ENCODE measurements at places on chromosomes 7 and 10. TPM values are rescaled to one million over a fixed set of nuclear protein-coding genes. Genes with fewer than 3 reads are reported as not detected.

Gene TMEM130
- 4.1 TPM for total RNA-seq

Gene C10orf62
- 0.38 TPM for total RNA-seq

Gene CCL24
- not detected for total RNA-seq

Gene CNNM1
- total RNA-seq: not detected

Gene OGDH
- total RNA-seq: 84.1 TPM

DNA sequence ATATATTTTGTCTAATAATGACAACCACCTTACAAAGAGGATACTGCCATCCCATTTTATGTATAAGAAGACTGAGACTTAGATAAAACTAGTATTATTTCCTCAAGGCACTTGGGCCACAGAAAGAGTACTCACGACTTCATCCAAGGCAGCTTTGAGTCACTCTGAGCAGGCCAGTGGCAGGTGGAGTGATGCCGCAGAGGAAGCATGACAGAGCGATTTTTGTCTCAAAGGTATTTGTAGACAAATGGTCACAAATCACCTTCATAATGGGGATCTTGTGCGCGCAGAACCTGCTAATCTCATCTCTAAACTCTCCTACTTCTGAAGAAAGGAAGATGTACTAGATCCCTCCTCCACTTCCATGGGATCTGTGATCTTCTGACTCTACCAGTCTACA lies 113.2 kb upstream of the NAMPT start:
- no peak for DNase-seq

DNA sequence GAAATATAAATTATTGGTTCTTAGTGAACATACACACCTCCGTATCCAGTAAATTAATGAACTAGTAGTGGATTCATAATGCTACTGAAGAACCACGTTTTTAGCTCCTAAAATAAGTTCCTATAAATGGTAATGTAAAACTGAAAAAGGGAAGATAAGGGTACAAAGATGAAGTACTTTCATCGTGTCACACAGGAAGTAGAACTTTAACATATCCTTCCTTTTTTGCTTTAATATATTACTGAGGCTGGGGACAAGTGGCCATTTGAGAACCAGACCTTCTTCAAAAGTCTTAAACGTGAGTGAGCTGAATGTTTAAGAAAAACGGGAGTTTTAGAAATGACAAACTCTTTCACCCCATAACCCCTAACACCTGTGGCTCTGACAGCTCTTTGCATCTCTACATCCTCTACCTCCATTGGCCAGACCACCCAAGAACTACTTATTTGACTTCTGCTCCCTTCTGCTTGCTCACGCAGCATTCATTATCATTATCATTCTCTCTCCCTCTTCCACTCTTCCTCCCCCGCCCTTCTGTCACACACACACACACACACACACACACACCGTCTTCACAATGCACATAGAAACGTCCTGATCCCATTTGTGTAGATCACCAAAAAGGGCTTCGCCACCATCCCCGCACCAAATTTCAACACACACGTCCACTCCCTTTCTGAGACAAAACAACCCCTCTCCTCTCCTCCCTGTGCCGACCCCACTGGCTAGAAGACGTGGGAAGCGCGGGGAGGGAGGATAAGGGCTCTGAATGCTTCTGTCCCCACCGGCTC lies 677 bp downstream of the SKAP2 start:
- peak; percentile 30 for DNase-seq

- no peak for DNase-seq
Measured at GRCh38 chr10:129462257-129462795, 4.7 kb upstream of the MGMT start.

- peak; percentile 60 for DNase-seq
Measured at GRCh38 chr10:52883996-52884871, 111.7 kb upstream of the MBL2 start.

DNA sequence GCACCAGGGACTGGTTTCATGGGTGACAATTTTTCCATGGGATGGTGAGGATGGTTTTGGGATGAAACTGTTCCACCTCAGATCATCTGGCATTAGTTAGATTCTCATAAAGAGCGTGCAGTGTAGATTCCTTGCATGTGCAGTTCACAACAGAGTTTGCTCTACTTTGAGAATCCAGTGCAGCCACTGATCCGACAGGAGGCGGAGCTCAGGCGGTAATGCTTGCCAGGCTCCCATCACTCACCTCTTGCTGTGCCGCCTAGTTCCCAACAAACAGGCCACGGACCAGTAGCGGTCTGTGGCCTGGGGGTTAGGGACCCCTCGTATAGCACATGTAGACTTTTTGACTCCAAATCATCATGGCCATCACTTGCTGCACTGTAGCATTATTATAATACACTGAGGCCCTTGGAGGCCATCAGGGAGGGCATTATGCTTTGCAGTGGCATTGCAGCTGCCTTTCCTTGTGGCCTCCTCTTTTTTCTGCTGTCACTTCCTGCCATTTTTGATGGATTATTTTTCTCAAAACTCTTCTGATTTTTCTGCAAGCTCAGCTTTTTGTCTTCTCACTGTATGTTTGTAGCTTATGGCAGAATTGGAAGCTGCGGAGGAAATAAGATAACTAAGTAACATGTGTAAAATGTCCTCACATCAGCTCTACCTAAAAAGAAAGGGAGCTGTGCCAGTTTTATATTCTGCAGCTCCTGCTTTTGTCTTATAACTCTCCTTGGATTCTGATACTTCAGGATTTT lies 18.5 kb downstream of the CSGALNACT2 start:
- DNase-seq: no peak

DNA sequence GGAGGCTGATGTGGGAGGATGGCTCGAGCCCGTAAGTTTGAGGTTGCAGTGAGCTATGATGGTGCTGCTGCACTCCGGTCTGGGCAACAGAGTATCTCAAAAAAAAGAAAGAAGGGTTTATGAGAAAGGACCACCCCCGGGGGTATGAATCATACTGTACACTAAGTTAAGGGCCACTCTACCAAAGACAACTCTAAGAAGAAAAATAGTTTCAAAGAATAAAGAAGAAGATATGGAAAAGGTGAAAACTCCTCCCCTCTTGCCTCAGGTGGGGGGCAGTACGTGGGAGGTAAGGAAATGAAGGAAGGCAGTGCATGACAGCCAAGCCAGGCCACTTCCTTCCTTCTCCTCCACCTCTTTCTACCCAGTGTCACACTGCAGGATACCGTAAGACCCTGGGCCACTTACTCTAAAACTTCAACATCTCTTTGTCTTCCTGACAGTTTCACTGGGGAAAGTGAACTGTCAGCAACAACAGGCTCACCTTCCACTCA lies 61.3 kb downstream of the PIP4K2A start:
- DNase-seq: no peak

GRCh38 chr7:129332254-129333035 lies 101.8 kb upstream of the STRIP2 start:
- peak; percentile 5 for DNase-seq

DNA sequence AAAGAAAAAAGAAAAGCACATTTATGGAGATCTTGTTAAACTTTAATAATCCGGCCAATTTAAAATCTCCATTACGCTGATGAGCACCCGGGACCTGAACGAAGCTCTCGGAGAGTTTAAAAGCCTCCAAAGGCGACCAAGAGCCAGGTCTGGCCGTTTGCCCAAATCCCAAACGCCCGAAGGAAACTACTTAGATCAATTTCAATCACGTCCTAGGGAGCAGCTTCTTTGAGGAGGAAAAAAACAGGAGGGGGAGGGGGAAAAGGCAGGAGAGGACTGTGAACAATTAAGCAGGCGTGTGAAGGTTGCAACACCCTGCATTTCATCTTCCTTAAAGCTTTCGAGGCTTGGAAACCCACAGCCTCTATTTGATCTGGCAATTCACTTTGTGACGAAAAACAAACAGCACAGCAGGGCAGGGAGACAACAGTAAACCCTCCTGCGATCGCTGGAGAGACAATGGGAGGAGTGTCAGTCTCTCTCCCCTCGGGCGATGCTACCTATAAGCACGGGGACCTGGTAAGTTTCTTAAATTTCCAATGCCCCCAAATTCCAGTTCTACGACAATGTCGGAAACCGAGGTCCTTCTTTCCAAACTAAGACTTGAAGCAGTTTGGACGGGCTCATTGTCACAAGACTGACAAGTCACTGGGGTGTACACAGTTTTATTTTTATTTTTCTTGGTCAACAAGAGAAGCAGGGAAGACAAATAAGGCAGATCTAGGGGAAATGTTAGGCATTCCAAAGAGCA lies 1.2 kb downstream of the KLF6 start:
- DNase-seq: no peak

DNA sequence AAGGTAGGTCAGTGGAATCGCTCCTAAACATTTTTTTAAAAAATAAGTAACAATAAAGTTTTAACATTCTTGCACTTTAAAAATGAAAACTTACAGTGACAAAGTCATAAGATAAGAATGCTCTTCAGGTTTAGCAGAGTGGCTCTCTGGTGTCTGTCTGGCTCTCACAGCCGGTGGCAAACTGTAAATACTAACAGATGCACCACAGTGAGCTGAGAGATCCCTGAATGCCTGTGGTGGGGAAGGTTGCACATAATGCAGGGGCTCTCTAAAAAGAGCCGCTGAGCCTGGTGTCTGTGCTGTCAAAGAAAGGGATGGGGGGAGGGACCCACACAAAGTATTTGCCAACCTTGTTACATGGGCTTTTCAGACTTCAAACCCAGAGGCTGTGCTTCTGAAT lies 498.3 kb downstream of the CCSER2 start:
- DNase-seq: no peak

DNA sequence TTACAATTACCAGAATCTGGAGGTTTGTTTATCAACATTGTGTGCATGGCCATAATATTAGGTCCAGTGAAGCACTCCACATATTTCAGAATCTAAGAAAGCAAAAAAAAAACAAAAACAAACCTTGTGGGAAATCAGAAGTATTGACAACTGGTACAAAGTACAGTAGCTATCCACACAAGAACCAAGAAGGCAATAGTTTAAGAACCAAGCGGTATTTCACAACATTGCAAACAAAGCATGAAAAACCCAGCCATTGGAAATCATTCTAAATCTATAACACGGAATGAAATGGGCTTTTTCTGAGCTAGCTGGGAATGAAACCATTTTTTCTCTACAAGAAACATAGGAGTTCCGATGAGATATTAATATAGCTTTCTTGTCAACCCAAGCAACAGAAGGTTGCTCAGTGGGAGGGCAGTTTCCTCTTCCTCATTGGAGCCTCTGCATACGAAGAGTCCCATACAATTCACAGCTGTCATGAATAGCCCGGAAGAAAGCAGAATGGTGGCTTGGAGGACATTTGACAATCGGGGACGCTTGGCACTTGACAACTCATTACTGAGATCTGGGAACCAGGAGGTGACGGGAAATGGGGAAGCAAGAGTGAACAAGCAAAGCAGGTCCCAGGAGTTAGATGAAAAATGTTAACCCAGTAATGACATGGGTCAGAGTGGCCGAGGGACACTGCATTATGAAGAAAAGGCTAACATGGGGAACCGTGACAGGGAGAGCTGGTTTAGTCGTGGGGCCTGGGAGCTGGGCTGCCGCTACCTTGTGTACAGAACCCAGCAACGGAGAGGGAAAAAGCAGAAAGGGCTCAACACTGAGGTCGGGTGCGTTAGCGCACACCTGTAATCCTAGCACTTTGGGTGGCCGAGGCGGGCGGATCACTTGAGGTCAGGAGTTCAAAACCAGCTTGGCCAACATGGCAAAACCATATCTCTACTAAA lies 7.8 kb downstream of the PHYH start:
- DNase-seq: no peak

All from A172 (cell line).